ENCODE measurements at places on chromosomes 2 and 18.

GRCh38 chr2:204625135-204625534 is 79.9 kb downstream of the PARD3B start:
- no peak for DNase-seq

GRCh38 chr2:102790091-102790455 is 28.2 kb downstream of the TMEM182 start:
- no peak for DNase-seq

GRCh38 chr18:23538870-23539269 is 35.6 kb downstream of the RMC1 start:
- DNase-seq = no peak

DNA sequence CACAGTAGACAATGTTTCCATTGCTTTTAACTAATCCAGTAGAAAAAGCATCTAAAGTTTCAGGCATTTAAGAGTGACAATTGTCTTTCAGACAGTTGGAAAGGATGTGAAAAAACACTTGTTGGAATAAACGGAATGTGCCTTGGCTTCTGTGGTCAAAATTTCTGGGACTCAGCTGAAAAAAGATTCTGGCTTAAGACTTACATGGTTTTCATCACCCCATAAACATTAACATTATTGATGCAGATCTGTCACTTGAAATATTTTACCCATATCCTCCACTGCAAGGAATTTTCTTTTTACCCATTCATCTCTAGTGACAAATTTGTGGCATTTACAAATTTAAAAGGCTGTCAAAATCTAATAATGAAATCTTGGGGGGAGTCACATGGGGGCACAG is 166.0 kb downstream of the SRBD1 start:
- no peak for DNase-seq

DNA sequence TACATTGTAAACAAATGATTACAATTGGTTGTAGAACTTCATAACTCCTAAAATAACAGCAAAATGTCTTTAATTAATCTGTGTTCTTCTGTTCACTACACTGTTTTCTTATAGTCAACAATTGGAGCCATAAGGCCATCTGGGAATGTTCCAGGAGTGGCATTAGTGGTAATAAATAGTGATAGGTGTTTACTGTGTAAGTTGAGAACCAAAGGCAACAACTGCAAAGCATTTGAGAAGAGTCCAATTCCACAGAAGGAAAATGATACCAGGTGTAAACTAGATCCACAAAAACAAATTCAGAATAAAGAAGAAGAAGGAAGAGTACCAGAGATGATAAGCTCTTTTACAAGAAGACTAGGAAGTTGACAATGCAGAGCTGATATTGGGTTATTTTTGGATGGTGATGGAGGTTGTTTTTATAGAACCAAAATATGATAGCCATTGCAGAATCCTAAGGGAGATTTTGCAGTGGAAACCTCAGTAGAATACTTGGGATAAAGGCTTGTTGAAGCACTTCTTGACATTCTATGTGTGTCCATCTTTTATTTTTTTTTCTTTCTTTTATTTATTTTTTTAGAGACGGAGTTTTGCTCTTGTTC is 52.9 kb downstream of the ANTXR1 start:
- DNase-seq = no peak

DNA sequence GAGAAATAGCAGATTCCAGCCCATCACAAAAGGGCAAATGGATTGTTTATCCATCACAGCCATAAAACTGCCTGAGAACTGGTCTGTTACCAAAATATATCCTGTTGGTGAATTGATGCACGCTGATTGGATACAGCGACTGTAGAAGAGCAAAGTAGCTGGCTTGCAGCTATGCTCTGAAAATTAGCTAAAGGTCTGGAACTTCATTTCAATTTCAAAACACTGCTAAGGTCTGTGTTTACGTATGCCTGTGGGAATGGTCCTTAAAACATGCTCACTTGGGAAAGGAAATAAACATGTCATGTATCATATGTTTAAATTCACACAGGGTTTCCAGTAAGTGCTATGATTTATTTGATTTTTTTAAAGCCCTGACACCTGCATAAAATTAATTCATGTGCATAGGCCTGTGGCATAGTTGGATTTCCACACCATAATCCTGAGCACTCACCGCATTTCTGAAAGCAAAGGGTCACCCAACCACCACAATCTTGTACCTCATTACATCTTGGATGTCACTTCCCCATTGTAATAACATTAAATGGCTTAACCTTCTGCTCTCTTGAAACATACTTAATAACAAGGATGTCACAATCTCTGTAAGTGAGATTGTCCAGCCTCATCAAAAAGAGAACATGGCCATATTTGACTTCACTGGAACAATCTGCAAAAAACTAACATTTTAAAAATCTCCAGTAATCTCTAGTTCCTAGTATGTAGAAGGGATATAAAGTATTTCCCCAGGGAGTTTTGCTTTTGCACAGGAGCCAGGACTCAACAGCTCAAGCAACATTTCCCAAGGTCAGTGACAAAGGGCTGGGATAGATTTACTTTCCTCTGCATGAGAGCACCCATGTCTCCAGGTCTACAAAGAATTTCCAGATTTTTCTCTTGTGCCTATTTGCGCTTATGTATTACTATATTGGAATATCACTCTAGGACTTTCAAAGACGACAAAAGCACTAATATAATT is 109.8 kb downstream of the FARSB start:
- no peak for DNase-seq

DNA sequence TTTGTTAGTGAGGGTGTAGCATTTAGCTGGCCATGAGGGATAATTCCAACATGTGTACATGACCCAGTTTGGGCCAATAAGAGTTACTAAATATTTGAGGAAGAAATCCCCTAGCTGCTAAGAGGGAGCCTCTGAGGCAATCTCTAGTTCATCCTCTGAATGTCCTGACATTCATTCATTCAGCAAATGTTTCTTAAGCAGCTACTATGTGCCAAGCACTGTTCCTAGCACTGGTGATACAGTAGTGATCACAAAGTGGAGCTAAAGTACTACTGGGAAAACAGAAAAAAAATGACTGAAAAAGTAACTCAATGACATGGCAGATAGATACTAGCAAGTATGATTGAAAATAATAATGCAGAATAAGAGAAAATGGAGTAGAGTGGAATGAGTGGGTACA is 79.8 kb upstream of the PID1 start:
- no peak for DNase-seq

GRCh38 chr2:64939332-64939917 is 49.8 kb upstream of the SLC1A4 start:
- DNase-seq = peak; percentile 19

DNA sequence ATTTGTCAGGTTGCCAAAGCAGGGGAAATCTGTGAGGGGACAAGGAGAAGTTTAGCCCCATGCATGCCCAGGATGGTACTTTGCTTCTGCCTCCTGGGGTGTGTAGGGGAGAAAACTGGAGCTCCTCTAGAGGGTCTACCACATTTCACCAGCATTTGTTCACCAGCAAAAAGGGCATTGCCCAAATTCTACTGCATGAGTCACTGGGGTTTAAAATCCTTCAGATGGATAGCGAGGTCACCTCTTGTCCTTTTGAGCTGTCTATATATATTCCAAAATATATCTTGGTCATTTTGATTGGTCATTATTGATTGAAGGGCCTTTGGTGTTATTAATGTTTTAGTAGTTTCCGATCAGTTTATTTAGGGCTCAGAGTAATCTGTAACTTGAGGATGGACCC is 18.7 kb downstream of the FHOD3 start:
- no peak for DNase-seq

GRCh38 chr2:216404010-216404618 is 8.2 kb upstream of the SMARCAL1 start:
- DNase-seq = peak; percentile 62

DNA sequence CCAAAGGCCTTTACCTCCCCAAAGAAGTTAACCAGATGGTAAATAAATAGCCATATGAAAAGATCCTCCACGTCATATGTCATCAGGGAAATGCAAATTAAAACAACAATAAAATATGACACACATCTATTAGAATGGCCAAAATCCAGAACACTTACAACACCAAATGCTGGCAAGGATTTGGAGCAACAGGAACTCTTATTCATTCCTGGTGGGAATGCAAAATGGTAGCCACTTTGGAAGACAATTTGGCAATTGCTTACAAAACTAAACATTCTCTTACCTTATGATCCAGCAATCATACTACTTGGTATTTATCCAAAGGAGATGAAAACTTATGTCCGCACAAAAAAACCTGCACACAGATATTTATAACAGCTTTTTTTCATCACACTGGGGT is 1.3 kb upstream of the TANK start:
- no peak for DNase-seq

DNA sequence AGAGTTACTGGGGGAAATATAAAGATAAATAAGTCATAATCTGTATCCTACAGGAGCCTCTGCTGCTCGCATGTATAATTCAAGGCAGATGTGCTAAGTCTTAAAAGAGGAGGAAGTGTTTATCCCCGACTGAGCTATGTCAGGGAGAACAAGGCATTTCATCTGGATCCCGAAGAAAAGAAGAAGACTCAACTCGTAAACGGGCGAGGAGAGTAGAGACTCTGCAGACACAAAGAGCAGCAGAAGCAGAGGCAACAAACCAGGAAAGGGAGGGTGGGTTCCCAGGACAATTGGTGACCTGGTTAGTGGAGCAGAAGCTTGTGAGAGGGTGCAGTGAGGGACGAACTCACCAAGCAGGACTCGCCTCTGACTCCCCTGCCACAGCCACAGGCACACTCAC is 368.6 kb downstream of the EIPR1 start:
- DNase-seq = no peak

DNA sequence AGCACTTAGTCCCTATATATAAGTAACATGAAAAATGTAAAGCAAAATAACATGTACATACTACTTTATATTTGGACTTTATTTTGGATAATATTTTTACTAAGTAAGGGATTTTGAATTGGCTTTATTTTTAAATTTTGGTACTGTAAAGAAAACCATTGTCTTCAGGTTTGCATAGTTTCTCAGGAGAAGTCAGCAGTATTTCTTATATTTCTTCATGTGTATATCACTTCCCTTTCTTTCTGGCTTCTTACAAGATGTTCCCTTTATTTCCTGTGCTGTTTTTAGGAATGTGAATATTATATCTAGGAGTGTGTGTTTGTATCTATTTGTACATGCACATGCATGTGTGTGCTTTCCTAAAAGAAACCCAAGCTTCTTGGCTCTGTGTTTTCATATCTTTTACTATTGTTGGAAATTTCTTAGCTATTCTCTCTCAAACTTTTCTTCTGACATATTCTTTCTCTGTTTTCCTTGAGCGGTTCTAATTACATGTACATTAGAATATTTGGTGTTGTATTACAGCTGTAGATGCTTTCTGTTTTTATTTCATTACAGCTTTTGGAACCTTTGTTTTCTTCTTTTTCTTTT is 1549.7 kb upstream of the ACVR2A start:
- no peak for DNase-seq

GRCh38 chr18:22609642-22610041 is 191.9 kb upstream of the CTAGE1 start:
- DNase-seq = no peak

DNA sequence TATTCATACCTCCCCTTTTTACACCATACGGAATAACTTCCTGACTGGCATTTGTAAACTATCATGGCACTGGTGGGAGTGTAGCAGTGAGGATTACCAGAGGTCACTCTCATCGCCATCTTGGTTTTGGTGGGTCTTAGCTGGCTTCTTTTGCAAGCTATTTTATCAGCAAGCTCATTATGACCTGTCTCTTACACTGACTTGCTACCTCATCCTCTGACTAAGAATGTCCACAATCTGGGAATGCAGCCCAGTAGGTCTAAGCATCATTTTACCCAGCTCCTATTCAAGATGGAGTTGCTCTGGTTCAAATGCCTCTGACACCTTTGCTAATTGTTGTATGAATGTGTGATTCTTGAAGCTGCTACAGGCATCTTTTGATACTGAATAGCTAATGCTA is 950.8 kb upstream of the SLC39A10 start:
- no peak for DNase-seq

- no peak for DNase-seq
These were observed 43.6 kb downstream of the KCNG3 start for GRCh38 chr2:42450136-42450535.

DNA sequence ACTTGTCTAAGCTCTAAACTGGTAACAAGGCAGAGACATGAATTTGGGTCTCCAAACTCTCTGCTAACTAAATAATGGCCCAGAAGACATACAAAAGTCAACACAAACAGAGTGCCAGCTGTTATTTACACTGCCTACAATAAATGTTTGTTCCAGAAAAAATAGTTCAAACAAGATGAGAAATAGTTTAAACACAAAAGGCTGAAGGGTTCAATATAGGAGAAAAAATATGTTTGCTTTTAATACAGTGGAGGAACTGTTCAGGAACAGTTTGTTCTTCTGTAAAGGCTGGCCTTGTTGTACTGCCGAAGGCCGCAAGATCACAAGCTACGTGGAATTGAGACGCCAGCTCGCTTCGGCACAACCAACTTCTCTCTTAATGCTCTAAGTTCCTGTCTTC is 74.6 kb downstream of the AFF3 start:
- no peak for DNase-seq

DNA sequence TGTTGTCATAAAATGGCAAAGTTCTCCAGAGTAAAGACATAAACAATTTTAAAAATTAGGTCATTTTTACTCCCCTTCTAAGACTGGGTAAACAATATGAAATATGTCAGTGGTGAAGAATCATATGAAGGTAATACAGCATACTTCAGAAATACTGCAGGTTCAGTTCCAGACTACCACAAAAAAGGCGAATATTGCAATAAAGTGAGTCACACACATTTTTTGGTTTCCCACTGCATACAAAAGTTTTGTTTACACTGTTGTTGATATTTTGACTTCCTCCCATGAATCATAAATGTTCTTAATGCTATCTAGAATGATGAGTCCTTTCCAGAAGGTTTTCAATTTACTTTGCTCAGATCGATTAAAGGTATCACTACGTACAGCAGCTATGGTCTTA is 73.5 kb downstream of the SMC6 start:
- no peak for DNase-seq

DNA sequence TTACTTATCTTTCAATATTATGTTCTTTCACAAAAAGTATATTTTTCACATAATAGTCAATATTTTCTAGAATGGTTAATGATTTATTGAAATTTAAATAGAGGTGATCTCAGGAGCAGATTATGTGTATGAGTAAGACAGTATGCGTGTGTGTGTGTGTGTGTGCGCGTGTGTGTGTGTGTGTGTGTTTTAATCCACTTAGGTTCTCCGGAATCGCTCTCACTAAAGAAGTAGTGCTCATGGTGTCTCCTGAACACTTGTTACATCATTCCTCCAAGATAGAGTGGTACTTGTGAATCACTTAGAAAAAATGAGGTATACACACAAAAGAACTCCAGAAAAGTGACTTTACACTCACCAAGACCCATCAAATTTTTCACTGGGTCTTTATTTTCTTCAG is 91.0 kb upstream of the KCNH7 start:
- DNase-seq = no peak

DNA sequence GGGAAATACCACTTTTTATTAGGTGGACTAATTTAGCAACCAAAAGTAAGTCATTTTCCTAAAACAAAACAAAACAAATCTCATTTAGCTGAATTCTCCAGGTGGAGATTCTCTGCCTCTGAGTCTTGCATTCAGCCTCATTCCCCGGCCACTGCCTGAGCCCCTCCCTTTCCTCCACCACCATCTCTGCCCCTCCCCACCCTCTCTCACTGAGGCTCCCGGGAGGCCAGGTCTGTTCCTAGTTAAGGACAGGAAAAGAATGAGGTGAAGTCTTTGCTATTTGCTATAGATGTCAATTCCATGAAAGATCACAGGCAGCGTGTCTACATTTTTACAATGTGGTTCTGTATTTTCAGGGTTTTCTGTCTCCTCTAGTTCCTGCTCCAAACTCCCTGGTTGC is 83.0 kb upstream of the SOX11 start:
- DNase-seq = no peak
